ENCODE measurements at places on chromosomes 11 and 22. TPM values are rescaled to one million over a fixed set of nuclear protein-coding genes. Genes with fewer than 3 reads are reported as not detected.
A peak's percentile ranks its signal among the peaks of the same experiment; 100 is the strongest.

GRCh38 chr22:19571207-19571795 lies 47.1 kb upstream of the CLDN5 start:
- ATAC-seq, result no peak

GRCh38 chr11:66619080-66619554 lies 2.7 kb downstream of the RBM14 start:
- no peak for ATAC-seq

- ATAC-seq, result no peak
Measured at GRCh38 chr11:29328961-29329441, 687.8 kb downstream of the KCNA4 start.

FIBIN gene
- 97.6 TPM for total RNA-seq

- ATAC-seq, result no peak
Measured at GRCh38 chr11:120708511-120709183, 197.1 kb downstream of the GRIK4 start.

DNA sequence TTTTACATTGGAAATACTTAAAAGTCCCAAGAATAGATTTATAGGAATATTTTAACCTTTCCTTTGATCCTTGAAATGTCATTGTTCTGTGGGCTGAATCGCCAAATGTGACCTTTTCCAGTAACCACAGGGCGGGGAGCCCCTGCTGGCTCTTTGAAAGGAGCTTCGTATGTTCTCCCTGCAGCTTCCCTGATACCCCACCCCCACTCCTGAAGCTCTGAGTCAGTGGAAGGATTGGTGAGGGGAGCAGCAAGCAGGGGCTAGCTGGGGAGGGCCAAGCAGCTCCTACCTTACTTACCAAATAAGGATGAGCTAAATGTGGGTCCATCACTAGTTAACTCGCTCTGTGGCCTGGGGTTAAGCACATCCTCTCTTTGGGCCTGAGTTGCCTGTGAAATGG lies 87.7 kb downstream of the CHST1 start:
- no peak for ATAC-seq

KDM4D gene
- 0.81 TPM for total RNA-seq

GRCh38 chr11:115311949-115312348 lies 192.3 kb downstream of the CADM1 start:
- ATAC-seq, result no peak

GRCh38 chr11:131037873-131038272 lies 121.6 kb upstream of the SNX19 start:
- no peak for ATAC-seq

GRCh38 chr11:19956228-19956627 lies 204.0 kb downstream of the DBX1 start:
- no peak for ATAC-seq

PRG3 gene
- total RNA-seq, result not detected

OR52H1 gene
- total RNA-seq, result not detected

WNT7B gene
- total RNA-seq, result not detected

SC5D gene
- 28.0 TPM for total RNA-seq

- no peak for ATAC-seq
Measured at GRCh38 chr22:36928786-36929535, 15.5 kb downstream of the CSF2RB start.

- ATAC-seq, result no peak
Measured at GRCh38 chr11:57421805-57422204, 5.1 kb downstream of the SLC43A3 start.

OR4C16 gene
- total RNA-seq, result not detected

MAFF gene
- total RNA-seq, result 33.8 TPM

EED gene
- 11.7 TPM for total RNA-seq

MS4A1 gene
- total RNA-seq, result not detected

DNA sequence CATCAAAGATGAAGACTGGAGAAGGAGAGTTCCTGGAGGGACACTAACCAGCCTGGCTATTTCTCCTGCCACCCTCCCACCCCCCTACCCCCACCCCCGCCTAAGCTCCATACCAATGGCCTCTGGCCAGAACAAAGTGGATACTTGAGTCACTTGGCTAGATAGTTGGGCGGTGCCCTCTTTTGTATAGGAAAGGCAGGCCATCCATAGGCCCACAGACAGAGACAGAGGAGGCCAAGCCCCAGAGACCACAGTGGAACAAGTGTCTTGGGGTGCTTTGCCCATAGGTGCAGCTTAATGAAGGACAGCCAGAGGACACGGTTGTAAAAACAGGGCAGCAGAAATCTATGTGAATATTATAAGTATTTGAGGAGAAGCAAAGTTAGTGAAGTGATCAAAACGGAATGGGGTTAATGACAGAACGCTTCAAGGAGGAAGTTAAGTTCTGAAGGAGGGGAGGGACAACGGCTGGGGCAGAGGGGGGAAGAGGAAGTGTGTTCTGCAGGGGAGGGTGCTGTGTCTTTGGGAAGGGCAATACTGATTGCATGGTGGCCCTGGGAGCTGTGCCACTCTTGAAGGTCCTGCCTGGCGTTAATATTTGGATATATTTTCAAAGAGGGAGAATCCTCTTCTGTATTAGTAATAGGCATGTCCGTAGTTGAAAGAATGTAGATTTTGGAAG lies 32.7 kb downstream of the FLI1 start:
- ATAC-seq, result peak; percentile 67

OR8G5 gene
- not detected for total RNA-seq

GRCh38 chr11:103364687-103365086 lies 255.5 kb downstream of the DYNC2H1 start:
- no peak for ATAC-seq

GRCh38 chr11:27459191-27459590 lies 13.4 kb downstream of the LGR4 start:
- ATAC-seq, result no peak

TRIM77 gene
- total RNA-seq, result not detected

DNA sequence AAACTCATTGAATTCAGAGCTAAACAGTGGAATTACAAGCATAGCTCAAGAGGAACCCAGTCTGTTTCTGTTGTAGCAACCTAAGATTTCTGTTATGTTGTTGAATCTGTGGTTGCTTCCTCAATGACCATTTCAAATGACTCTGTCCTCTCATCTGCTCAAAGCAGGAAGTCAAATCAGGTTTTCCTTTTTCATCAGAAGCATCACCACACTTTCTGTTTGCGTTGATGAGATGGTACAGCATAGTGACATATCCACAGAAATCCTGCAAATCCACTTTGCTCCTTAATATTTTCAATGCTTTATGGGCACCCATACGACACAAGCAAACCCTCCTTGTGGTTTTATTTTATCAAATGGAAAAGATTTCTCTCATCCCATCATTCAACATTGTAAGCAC lies 12.6 kb upstream of the UCP2 start:
- ATAC-seq, result peak; percentile 50

- no peak for ATAC-seq
Measured at GRCh38 chr22:44534335-44534734, 36.3 kb upstream of the RTL6 start.

- ATAC-seq, result no peak
Measured at GRCh38 chr11:73012121-73012863, 129.8 kb downstream of the FCHSD2 start.

- no peak for ATAC-seq
Measured at GRCh38 chr11:255176-255575, 18.4 kb downstream of the PSMD13 start.

DNA sequence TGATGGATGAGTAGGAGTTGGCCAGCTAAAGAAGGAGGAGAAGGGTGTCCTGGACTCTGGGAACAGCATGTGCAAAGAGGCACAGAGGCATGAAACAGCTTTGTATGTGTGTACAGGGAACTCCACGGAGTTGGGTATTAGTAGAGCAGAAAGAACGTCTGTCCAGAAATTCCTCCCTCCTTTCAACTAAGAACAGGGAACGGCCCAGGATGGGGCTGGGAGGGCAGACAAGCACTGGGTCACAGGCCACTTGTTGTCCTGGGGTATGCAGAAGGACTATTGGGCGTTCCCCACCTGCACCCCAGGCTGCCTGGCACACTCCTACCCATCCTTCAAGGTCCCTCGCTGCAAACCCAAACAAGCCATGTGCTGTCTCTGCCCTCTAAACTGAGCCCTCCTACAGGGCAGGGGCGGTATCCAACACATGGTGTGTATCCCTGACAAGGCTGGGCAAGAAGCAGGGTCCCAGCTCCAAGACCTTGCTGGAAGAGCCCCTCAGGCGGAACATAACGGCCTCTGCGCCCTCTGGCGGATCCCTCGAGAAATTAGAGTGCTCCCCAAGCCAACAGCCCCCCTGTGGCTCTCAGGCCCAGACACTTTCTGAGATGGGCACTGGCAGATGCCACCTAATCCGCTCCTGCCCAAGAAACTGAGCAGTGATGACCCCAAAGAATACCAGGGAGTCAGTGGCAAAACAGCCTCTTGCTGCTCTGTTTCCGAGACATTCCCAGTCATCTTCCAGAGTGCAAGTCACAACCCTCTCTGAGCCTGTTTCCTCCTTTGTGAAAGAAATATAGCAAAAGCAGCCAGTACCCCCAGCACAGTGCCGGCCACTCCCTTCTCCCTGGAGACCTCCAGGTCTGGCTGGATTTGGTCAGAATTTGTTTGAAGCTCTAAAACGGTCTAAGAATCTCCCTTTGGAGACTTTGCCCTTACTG lies 1.6 kb upstream of the ELFN2 start:
- ATAC-seq, result no peak

DNA sequence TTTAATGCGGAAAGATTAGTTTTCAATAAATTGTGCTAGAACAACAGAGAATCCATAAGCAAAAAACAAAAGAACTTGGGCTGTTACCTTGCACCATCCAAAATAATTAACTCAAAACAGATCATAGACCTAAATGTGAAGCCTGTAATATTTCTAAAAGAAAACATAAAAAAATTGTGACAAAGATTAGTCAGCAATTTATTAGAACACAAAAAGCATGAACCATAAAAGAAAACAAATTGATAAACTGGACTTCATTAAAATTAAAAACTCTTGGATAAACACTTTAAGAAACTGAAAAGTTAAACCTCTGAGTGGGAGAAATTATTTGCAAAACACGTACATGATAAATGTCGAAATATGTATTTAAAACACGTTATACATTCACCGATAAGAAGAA lies 21.5 kb downstream of the DDI1 start:
- ATAC-seq, result no peak

- peak; percentile 49 for ATAC-seq
Measured at GRCh38 chr11:44309478-44310205, at the start of gene ALX4. Gene ALX4, minus strand, starts transcription at chr11:44310139. Its CDS starts 77 bp downstream, at chr11:44310062.

- ATAC-seq, result no peak
Measured at GRCh38 chr11:127986073-127986472, 601.3 kb downstream of the ETS1 start.

SDF2L1 gene
- total RNA-seq, result 28.8 TPM

- no peak for ATAC-seq
Measured at GRCh38 chr22:27538666-27539065, 262.9 kb downstream of the MN1 start.

GRCh38 chr22:37161443-37161842 lies 11.7 kb upstream of the IL2RB start:
- no peak for ATAC-seq

Data from gastroesophageal sphincter (tissue), 4 donors.